ENCODE measurements at places on chromosomes 16 and 17.

DNA sequence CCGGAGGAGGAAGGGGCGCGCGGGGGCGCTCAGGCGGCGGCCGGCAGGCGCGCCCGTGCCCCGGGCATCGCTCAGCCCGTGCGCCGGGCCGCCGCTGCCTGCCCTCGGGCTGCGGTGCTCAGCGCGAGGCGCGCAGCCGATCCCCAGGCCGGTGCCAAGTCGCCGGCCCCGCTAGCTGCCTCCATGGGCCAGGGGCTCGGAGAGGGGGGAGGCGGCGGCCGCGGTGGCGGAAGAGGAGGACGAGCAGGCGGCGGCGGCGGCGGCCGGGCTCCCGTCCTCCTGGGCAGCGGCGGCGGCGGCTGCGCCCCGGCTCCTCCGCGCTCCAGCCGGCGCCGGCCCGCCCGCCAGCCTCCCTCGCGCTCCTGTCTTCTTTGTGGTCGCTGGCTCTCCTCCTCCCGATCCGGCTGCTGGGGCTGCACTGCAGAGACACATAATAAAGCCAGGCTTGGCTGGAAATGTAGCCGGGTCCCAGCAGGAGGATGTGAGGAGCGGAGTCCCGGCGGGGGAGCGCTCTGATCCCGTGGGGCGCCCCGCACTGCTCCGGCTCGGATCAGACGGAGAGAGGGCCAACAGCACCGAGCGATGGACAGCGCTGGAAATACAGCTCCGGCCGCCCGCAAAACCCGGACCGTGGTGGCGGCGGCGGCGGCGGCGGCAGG, 889 bp upstream of the ZNF423 start:
- peak; percentile 68 for DNase-seq

GRCh38 chr16:78836802-78837491, 737.5 kb downstream of the WWOX start:
- DNase-seq, result no peak

DNA sequence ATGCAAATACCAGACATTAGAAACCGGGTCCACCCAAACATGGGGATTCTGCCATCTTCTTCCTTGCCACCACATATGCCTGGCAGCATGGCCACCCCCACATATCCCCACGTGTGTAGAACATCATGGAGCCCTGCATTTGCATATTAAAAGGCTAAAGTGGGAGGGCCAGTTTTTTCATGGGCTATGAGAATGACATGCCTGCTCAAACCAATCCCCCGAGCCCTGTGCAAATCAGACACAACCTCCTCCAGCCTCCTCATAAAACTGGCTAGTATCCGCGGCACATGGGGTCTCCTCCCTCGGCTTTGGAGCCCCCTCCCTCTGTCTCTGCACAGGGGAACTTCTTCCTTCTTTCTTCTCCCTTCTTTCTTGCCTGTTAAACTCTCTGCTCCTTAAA, 174.9 kb upstream of the WSCD1 start:
- no peak for DNase-seq

DNA sequence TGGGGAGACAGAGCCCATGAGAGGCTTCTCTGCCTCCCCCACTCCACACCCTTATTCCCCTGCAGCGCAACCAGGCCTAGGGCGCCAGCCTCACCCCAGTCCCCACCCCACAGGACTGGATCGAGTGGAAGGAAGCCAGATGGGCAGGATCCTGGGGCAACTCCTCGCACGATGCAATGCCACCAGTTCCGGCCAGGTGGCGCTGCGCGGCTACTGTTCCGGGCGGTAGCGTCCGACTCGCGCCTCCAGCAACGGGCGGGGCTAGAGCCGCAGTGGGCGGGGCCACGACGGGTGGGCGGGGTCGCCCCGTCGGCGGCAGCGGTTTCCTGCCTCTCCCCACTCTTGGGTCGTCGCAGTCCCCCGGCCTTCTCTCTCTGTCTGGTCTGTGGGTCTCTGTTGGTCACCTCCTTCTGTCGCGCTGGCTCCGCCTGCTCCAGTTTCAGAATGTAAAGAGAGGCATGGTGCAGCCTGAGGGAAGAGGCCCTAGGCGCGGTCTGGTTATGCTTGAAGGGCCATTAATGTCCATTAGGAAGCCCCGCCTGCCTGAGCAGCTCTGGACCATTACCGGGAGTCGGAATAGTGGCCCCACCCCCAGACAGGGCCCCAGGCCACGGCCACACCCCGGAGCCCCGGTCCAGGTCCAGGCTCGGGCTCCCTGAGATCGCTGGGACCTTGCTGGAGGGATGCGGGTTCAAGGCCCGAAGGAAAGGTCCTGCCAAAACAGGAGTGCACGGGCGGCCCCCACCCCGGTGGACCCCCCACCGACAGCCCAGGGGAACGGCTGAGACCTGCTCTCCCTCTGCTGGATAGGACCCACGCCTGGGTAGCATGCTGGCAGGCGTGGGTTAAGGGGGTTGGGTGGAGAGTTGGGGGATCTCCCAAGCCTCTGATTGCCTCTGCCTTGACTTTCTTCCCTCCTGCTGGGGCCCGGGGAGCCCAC, 3.3 kb upstream of the NHERF2 start:
- DNase-seq, result peak; percentile 99

DNA sequence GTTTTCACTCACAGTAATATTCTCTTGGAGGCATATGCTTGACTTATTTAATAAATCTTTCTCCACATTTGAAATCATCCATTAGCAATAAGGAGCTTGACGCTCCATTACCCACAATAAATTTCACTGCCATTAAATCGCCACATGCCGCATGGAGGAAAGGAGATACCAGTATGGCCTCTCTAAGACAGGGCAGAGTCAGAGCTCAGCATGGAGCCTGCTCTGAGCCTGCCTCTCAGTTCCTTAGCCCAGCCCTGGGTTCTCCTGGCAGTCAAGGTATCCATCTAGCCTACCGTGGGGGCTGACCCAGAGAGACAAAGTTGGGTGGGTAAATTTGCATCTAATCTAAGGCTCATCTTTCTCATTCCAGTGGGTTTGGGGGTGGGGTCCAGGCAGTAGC, 80.3 kb upstream of the CES5A start:
- no peak for DNase-seq

DNA sequence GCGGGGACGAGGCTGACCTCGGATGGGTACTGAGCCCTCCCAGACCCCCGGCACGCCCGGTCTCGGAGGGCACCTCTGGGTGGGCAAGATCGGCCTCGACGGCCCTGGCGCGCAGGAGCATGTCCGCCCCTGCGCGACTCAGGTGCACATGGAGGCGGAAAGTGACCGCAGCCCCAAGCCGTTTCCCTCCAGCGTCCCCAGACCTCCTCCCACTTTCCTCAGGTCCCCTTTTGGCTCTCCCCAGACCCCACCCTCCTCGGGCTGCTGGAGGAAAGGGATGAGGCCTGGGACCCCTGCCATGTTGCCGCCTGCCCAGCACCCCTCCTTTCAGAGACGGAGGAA, 10.0 kb downstream of the RPL19 start:
- DNase-seq, result no peak

- peak; percentile 83 for DNase-seq
Measured at GRCh38 chr16:1105888-1106620, 10.0 kb upstream of the C1QTNF8 start.

DNA sequence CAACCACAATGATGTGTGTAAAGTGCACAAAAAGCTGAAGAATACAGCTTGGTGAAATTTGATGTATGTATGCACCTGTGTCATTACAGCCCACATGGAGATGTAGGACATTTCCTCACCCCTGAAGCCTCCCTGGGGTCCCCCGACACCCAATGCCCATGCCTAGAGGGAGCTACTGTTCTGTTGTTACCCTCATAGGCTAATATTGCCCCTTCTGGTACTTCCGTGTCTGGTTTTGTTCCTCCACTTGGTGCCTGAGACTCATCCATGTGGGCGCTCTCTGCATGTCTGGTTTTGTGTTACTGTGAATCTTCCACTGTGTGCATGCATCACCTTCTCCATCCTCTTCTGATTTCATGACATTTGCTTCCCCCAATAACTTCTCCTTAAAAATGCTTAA, 18.6 kb downstream of the TNFRSF13B start:
- DNase-seq, result no peak

DNA sequence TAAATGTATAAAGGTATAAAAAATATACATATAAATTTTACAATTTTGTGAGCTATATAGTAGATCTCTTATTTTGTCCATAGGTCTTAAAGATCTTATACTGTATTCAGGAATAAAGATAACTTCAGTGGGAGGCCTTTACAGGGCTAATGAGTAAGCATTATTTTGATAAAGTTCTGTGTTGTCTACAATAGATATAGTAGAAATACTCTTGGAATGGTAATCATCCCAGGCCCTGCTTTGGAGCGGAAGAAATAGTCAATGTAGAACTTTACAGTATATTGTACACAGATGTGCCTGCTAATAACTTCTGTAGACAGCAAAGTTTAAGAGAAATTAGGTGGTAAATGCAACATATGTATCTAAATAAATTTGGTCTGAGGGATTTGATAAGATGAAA, 42.6 kb downstream of the TENT4B start:
- no peak for DNase-seq

DNA sequence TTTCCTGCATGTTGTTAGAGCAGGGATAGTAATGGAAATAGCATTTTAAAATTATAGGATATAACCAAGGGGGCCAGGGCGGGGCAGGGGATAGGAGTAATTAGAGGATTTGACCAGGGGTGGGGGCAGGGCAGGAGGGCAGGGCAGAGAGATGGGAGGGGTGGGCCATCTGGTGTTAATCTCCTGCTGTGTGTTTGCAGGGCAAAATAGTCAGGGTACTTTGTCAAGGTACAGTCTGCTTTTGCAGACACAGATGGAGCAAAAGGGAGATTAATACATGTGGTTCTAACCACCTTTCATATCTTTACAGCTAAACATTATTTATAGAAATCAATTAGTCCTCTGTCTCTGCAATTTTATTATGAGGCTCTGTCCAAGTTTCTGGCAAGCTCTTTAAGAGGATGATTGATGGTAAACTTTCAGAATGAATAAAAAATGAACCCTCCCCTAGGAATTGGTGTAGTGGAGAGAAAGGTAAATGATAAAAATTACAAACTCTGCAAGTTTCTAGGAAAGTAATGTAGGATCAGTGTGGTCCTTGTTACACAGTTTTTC, 6.6 kb downstream of the ANKFN1 start:
- DNase-seq, result no peak

GRCh38 chr16:88653101-88653500, 2.2 kb upstream of the CYBA start:
- DNase-seq, result no peak

DNA sequence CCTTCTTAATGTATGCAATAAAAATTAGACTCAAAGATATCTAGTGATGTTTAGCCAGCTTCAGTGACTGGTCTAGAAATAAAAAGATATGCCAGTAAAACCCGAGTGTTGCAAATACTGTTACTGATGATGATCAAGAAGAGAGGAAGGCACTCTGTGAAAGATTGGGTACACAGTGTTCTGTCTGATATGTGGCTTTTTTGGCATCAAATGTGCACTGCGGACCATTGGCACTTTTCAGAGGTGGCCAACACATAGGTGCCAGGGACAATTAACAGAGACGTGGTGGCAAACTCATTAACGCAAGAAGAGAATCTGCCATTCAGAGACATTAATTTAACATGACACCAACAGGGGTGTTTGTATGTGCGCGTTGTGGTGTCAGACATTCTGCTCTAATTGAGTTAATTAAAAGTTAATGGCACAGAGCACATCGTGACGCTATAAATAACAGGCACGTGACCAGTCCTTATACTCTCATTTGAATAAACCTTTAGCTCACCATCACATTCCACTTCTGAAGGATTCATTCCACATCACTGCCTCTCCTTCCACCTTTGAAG, 549.3 kb upstream of the HSBP1 start:
- no peak for DNase-seq

DNA sequence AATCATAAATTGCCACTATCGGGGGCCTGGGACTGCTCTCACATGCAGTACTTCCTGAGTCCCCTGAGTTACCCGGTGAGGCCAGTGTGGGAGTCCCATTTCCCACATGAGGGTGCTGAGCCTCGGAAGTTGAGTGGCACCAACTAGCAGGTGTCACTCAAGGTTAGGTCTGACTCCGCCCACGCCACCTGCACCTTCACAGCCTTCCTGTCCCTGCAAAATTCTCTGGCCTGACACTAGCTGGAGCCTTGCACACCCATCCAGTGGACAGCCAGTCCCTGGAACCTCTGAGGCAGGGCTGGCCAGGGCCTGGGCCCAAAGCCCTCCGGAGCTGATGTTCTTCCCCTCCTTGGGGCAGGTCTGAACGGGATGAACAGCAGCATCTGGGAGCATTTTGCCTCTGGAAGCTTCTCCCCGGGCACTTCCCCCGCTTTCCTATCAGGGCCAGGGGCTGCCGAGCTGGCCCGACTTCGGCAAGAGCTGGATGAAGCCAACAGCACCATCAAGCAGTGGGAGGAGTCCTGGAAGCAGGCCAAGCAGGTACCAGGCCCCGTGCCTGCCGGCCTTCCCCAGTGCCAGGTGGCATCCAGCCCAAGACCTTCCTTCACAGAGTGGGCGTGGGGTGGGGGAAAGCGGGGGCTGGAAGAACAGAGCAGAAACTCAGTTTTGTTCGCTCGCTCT, 21.9 kb downstream of the UNC13D start:
- DNase-seq, result no peak

GRCh38 chr16:54633943-54634362, 296.7 kb upstream of the IRX5 start:
- DNase-seq, result no peak

DNA sequence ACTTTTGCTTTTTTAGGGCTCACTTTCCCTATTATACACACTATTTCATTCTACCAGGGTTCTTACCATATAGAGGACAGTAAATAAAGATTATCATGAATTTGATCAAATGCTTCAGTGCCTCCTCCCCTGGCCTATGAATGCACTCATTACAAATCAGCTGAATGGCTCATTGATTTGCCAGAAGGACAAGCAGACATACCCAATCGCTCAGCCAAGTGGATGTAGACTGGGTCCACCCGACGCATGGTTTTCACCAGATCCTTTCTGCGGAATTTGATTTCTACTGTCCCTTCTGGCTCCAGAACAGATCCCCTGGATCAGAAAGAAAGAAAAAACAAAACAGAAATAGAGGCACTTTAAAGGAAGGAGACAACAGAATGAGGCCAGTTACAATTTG, 162.6 kb downstream of the AATF start:
- no peak for DNase-seq

DNA sequence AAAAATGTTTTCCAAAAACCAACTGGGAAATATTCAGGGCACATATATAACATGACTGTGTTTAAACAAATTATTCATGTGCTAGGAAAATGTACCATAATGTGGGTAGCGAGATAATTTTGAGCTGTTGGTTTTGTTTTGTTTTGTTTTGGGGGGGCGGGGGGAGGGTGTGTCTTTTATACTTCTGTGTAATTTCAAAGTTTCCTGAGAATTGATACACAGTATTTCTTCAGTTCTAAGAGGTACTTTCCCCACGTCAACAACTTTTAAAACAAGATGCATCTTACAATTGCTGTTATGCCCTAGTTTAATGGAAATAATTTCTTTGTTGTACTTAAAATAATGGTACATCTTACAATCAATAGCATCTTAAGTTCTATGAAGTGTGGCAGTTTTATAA, 99.7 kb upstream of the RPRML start:
- DNase-seq, result no peak

DNA sequence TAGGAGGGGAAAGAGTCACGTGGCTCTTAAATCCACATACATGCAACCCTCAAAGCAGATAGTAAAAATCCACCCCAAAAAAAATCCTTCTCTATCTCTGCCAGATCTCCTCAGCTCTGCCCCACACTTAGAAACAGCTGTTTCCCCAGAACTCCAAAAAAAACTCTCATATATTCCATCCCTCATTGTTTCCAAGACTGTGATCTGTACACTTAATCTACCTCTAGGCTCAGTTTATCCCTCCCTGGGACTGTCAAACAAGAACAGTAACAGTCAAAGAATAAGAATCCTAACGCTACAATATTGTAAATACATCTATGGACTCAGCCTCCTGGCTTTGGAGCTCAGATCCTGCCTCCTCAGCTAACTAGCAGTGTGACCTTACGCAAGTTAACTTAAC, 11.6 kb downstream of the CUEDC1 start:
- DNase-seq, result no peak

- DNase-seq, result no peak
Measured at GRCh38 chr16:68105611-68106010, 20.4 kb downstream of the NFATC3 start.
